AG04449 (cell line): ENCODE measurements at places on chromosomes 6 and 20.

DNA sequence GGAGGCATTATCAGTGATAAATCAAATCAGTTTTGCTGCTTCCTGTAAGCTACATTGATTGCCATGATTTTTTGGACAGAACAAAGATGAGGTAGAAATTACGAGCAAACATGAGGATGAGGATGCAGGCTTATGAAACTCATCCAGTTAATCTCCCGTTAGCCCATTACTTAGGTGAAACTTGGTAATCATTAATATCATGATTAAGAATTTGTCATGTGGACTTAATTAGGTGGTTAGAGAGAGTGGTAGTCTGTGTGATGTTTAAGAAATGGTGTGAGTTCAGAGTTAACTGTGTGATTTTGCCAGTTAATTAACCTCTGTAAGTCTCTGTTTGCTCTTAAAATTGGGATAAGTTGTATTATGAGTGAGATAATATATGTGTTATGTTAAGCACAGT, 62.0 kb downstream of the TSPYL4 start:
- DNase-seq: no peak

GRCh38 chr20:2932498-2932897, 59.2 kb downstream of the PTPRA start:
- DNase-seq: no peak

DNA sequence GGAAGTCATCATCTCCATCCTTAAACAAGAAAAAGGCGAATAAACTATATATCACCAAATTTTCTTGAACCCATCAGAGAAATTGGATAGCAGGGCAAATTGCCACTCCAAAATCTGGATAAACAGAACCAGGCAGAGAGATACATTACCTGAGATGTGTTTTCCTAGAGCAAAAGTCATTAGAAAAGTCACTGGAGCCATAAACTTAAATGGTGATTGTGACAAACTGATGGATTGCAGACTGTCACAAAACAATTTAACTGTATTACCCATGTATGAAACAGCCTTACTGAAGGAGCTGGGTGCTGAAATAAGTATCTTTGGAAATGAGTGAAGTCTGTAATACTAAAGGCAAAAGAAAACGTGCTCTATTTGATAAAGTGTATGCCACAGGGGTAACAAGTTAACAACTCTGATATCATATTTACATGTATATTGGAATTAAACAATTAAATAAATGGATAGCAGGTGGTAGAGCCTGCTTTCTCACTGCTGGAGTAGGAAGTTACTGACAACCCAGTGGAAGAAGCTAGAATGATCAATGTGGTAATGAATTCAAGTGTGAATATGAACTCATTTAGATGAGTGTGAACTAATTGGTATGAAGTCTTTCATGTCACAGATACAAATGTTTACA, 186.9 kb downstream of the LMBRD1 start:
- no peak for DNase-seq

DNA sequence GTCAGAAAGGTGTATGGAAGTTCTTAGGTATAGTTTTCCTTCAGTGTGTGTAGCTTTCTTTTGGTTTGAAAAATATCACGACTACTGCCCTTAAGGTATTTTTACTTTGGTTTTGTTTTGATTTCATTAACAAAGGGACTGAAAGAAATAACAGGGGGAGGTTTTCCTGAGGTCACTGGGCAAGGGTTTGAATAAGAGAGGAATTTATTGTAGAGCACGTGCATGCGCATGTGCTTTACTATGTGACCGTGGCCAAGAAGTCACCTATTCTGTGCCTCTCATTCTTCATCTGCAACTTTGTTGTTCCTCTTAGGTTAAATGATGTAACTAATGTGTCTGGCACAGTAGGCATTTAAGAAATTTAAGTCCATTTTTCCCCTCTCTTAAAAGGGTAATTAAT, 4.1 kb upstream of the MAN1A1 start:
- DNase-seq: no peak

DNA sequence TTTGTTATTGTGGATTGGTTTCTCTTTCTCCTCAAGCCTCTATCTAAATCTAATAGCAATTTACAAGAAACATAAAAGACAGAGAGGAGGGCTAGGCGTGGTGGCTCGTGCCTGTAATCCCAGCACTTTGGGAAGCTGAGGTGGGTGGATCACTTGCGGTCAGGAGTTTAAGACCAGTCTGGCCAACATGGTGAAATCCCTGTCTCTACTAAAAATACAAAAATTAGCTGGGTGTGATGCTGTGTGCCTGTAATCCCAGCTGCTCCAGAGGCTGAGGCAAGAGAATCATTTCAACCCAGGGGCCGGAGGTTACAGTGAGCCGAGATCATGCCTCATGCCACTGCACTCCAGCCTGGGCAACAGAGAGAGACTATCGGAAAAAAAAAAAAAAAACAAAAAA, 46.6 kb downstream of the SLC2A12 start:
- no peak for DNase-seq

DNA sequence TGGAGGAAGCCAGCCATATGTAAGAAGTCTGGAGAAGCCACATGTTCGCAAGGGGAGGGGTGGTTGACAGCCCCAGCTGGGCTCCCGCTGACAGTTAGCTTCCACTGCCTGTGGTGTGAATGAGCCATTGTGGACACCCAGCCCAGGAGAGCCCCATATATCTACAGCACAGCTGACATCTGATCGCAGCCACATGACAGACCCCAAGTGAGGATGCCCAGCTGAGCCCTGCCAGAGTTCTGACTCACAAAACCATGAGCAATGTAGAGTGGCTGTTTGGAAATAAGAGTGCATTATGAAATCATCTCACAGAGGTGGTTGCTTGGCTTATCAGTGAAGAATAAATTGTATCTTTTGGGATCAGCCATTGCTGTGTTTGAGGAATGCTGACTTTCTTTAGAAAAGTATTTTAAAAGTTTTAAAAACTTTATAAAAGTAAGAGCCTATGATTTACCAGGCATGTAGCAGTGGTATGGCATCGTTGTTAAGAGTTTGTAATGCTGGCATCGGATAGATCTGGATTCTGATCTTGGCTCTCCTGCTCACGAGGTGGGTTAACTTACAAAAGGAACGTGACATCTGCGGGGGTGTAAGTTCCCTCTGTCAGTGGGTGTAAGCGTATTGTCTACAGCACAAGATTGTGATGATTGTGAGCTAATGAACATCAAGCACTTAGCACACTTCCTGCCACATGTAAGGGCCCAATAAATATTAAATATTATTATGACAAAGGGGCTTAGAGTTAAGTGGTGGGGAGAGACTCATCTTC, 24.1 kb downstream of the CFAP61 start:
- DNase-seq: no peak

- no peak for DNase-seq
These were observed 11.8 kb downstream of the TRIM10 start for GRCh38 chr6:30149234-30149633.

DNA sequence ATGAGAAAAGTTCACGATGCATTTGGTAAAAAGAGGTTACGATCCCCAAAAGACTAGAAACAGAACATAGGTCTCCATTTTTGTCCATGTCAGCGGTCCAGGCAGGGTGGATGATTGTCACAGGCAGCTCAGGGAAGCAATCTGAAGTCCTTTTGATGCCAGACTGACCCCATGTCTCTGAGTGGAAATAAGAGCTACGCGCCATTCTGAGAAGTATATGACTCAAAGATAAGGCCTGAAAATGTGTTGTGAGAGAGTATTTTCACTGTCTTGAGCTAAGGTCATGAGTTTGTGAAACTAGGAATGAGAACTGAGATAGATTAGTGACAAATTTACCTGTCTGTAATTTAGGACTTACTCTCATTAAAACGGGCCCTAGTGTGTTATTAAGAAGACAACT, 69.5 kb downstream of the LYRM4 start:
- DNase-seq: no peak
